HCEC 1CT (cell line): ENCODE measurements at places on chromosomes 5 and 9.
A peak's percentile ranks its signal among the peaks of the same experiment; 100 is the strongest.

DNA sequence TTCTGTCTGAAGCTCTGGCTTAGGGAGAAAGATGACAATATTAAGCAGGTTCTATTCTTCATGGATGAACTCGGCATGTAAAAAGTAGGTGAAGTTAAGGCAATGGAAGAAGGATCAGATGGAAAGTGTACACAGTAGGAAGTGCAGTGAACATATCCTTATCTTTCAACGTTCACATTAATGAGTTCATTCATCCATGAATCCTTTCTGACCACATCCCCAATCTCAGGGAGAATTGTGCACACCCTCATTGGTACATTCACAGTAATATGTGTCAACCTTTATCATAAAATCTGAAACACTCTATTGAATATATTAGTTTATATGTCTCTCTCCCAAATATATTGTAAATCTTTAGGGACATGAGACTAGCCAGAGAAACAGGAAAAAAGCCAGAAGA is 5.5 kb downstream of the GIN1 start:
- DNase-seq = no peak

DNA sequence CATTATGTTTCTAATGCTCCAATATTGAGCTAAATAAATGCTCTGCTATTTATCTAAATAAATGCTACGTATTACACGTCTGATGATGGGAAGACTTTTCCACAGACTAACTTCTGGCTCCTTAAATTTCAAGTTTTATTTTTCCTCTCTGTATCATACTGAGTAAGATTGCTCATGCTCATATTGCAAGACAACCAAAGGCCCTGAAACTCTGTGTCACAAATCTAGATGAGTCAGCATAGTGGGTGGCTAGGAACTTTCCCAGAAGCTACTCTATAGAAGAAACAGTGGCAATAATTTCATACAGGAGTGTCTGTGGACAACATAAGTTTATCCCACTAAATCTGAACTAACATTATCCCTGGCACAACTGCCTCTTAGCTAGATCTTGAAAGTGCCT is 53.0 kb upstream of the RFX3 start:
- DNase-seq = peak; percentile 40

DNA sequence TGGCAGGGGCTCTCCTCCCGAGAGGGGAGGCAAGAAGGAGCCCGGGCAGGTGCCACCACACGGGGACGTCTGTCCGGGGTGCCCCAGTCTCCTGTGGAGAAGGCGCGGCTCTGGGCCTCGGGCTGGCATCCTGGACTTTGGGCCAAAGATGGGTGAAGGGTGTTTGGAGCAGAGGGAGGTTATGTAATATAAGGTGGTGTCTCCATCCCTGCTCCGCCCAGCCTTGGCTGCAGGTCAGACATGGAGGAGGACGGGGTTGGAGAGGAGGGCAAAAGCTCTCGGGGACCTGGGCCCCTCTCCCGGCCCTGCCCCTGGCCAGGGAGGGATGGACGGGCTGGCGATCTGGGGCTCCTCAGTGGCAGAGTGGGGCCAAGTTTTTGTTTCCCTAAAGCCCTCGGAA is 1.2 kb upstream of the SOHLH1 start:
- DNase-seq = no peak

- peak; percentile 32 for DNase-seq
These were observed 923 bp downstream of the RECK start for GRCh38 chr9:36037549-36038122.

GRCh38 chr9:112371060-112371459 is 8.8 kb upstream of the HSDL2 start:
- no peak for DNase-seq

- peak; percentile 11 for DNase-seq
These were observed 118.2 kb upstream of the RPS23 start for GRCh38 chr5:82396396-82396795.

DNA sequence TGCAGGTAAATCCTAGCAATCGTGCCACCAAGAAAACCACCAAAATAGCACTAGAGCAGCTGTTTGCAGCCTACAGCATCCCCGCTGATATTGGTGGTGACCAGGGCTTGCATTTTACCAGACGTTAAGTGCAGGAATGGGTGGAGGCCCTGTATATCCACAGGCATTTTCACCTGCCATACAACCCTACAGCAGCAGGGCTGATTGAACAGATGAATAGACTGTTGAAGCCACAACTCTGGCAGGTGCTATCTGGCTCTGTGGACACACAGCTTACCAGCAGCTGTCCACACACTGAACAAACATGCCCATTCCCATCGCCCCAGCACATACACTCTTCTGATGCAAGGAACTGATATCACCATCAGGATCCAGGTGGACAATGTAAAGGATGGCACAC is 154.5 kb upstream of the APC start:
- DNase-seq = no peak

DNA sequence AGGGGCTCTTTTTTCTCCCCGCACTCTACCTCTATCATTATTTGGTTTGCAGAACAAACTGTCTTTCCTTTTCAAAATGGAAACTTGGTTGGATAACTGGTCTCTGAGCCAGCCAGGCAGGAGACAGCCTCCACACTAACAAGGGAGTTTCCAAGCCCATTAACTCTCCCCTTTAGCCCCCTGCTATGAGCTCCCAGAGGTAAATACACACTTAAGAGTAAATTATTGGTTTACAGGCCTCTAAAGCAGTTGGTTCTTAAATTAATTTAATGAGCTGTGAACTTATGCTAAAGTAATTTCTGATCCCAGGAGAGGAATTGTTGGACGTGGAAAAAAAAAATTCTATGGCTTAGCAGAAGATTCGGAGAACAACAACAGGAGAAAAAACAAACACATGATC is 30.3 kb downstream of the EPB41L4A start:
- no peak for DNase-seq

DNA sequence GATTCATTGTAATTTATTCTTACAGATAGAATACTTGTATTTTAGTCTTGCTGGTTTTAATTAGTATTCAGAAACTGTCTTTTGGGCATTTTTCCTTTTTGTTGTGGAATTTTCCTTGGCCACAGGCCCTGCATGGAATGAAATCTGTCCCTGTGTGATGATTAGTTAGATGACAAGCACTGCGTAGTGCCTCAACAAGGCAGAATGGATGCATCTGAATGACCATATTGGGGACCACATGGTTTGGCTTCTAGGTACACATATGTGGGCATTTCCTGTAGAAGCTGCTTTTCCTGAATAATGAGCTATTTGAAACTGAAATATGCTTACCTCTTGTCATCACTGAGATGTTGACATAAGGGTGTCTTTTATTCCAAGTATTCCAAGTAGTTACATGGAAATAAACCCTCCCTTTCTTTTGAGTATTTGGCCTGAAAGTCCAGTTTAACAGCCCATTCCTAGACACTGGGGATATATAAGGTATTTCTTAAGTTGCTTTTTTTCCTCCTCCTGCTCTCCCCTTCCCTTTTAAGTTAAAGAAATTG is 147.3 kb downstream of the YTHDC2 start:
- no peak for DNase-seq

GRCh38 chr5:4191703-4192102 is 596.1 kb downstream of the IRX1 start:
- DNase-seq = no peak

- DNase-seq = peak; percentile 81
These were observed 4.2 kb downstream of the DAB2 start for GRCh38 chr5:39420482-39421145.

GRCh38 chr9:34519321-34520020 is 3.3 kb downstream of the ENHO start:
- DNase-seq = no peak

- no peak for DNase-seq
These were observed 34.2 kb downstream of the CDC14B start for GRCh38 chr9:96585426-96585825.

GRCh38 chr9:75855509-75855908 is 35.0 kb upstream of the PCSK5 start:
- DNase-seq = peak; percentile 9

DNA sequence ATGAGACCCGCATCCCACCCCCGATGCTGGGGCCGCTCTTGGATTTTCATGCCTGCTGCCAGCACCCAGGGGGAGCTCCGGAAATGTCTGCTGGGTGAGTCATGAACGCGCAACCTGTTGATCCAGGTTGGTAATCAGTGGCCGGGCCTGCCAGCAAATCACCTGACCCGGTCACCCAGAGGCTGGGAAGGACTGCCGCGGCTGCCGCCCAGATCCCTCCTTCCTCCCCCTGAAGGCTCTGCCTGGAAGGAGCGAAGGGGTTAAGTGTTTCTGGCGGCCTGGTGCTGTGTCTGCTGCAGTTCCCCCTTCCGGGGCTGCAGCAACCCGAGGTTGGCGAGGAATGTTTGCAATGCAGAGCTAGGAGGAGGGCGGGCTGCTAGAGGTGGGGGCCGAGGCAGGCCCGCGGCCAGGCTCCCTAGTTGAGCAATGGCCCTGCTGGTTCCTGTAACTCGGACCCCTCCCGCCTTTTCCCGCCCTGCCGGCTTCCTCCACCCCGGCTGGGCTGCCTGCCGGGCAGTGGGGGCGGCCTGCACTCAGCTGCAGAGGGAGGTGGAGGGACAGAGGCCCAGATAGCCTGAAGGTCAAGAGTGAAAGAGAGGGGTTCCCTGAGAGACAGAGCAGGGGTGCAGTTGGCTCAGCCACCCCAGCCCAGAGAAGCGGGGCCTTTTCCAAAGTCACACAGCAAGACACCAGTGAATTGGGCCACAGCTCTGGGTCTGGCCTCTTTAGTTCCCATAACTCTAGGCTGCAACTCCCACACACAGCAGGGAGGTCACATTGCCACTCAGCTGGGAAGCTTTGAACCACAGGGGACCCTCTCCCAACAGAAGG is 156.3 kb upstream of the IER5L start:
- peak; percentile 83 for DNase-seq

GRCh38 chr9:82606492-82607382 is 456.2 kb downstream of the RASEF start:
- DNase-seq = peak; percentile 1

GRCh38 chr5:72376381-72376780 is 56.2 kb downstream of the PTCD2 start:
- DNase-seq = no peak
